ENCODE measurements at places on chromosomes 7 and 10.

DNA sequence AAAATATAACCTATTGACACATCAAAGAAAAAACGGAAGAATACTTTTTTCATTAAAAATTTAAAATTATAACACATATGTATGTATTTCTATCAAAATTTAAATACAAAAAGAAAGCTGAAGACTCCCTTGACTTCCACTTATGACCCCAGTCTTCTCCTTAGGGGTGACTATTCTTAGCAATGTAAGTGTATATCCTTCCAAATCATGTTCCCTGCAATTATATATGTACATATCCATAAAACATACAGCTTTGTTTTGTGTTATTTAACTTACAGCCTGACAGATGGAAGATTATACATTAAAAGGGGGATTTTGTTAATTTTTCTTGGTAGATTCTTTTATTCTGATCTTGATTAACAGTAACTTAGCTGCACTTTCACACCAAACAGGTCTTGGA, 9.1 kb downstream of the GLUD1 start:
- no peak for DNase-seq

GRCh38 chr7:83876593-83876992, 227.7 kb upstream of the SEMA3E start:
- DNase-seq, result no peak

DNA sequence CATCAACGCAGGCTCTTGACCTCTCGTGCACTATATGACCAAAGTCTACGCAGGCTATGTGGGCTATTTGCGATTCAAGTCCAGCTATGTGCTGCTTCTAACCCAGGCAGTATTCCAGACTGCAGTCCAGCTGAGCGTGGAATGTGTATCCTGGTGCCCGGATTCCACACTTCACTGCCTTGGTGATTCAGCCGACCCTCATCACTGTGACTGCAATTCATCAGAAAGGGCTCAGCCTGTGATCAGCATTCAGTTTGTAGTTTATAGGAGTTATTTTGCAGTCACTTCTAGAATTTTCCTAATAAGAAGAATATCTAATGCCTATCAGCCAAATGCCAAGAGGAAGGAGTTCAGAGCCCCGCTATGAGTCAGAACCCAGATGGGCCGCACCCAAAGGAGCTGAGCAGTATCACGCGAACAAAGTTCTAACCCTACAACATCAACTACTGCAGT, 119.8 kb upstream of the LANCL2 start:
- no peak for DNase-seq

- no peak for DNase-seq
These were observed 300.9 kb upstream of the AKR1E2 start for GRCh38 chr10:4525103-4525502.

DNA sequence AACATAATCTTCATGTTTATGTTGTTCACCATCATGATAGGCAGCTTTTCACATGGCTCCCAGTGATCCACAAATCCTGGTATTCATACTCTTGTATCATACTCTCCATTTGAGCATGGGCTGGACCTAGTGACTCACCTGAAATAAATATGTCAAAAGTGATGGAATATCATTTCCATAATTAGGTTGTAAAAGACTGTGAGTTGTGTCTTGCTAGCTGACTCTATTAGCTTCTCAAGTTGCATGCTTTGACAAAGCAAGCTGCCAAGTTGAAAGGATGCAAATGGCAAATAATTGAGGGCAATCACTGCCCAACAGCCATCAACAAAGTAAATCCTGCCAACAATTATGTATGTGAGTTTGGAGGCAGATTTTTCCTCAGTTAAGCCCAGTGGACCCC, 300.4 kb downstream of the AHR start:
- no peak for DNase-seq

DNA sequence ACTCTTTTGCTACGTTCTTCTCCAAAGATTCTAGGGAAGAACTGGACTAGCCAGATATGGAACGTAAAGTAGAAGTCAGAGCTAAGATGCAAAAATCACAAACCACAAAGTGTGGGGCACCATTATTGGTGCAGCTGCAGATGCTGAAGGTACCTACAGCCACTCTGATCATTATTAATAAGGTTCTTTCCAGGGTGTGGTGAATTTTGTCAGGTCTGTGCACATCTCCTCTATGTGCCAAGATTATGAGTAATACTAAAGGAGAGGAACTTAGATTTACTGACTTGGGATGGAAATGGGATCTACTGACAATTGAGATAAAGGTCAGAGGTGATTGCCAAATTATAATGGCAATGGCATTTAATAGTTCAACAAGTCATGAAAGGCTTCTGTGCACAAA, 148.2 kb downstream of the RAPGEF5 start:
- DNase-seq, result no peak

GRCh38 chr10:11154849-11155498, 137.3 kb downstream of the CELF2 start:
- DNase-seq, result no peak

DNA sequence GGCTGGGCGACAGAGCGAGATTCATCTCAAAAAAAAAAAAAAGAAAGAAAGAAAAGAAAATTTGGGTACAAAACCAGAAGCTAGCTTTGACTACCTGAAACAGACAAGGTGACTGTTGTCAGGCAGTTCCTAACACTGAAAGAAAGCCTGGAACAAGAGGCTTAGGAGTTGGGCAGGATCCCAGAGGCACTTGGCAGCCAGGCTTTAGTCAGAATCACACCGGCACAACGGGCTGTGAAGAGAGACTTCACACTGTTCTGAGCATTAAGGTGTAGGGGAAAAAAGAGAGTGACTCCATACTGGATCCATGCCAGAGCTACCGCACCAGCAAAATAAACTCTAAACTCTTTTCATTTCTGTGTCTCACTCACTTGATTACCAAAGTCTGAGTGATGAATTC, 130.8 kb downstream of the ZNF467 start:
- no peak for DNase-seq

DNA sequence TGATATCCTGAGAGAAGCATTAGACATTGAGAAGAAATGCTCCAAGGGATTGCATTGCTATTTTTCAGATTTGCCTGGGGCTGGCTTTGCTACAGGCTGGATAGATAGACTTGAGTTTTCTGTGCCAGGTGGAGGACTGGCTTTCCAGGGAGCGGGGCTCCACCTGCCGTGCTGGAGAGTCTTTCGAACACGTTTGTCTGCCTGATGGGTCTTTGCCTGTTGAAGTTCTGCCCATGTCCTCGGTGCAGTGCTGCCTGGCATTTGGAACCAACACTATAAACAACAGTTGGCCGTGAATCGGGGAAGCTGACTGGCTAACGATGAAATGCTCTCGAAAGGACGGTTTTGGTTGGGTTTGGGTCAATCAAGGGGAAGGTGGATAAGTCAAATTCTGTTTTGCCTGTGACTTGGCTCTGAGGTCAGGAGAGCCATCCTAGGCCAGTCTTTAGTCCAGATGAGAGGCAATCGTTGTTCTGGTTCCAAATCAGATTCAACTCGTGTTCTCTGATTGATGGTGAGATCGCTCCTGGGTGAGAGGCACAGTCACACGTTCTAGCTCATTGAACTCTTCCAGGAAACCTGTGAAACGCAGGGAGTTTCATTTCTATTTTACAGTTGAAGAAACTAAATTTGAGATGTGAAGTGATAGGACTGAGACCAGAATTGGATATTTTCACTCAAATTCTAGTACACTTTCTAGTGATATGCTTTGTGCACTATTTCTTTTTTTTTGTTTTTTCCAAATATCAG, 599.0 kb downstream of the TYW1 start:
- no peak for DNase-seq

- no peak for DNase-seq
These were observed 148.4 kb upstream of the AHR start for GRCh38 chr7:17150018-17150417.

- DNase-seq, result no peak
These were observed 26.5 kb downstream of the KIAA1217 start for GRCh38 chr10:24235471-24235870.

DNA sequence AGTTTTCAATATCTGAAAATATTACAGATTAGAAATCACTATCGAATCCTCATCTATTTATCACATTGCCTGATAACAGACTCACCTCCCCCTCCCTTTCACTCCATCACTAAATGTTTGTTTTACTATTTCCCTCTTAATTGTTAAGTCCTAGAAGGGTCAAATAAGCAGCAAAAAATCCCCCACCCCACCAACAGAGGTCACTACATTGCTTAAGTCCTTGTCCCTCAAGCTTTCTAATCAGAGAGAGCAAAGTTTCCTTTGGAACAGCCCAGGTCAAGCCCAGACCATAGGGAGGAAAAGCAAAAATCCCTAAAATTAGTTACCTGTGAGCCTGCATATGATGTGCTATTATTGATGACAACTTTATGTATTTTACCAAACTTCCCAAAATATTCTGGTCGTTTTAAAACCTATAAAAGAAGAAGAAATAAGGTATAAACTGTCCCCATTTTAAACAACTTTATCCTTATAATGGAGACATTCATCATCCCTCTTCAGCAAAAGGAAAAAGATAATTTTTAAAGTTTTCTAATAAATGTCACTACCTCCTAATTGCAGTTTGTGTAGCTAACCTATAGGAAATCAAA, 95.0 kb downstream of the CNOT4 start:
- DNase-seq, result no peak

- DNase-seq, result no peak
These were observed 46.6 kb upstream of the PHYHIPL start for GRCh38 chr10:59129867-59130266.
